ENCODE measurements at places on chromosomes 12 and 14.

DNA sequence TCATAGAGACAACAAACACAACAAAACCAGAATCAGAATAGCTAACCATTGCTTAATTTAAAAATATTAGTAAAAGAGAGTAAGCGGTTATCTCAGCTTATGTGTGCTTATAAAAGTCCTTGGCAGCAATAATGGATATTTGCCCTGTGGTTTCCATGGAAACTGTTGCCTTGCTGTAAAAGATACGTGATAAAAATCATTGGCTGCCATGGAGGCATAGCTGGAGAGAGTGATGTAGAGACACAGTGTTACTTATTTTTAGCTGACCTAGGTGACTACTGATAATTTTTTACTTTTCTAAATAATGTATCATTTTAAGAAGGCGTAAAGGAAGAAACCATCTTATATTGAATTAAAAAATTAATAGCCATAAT lies 92.9 kb downstream of the ERC1 start:
- no peak for DNase-seq

DNA sequence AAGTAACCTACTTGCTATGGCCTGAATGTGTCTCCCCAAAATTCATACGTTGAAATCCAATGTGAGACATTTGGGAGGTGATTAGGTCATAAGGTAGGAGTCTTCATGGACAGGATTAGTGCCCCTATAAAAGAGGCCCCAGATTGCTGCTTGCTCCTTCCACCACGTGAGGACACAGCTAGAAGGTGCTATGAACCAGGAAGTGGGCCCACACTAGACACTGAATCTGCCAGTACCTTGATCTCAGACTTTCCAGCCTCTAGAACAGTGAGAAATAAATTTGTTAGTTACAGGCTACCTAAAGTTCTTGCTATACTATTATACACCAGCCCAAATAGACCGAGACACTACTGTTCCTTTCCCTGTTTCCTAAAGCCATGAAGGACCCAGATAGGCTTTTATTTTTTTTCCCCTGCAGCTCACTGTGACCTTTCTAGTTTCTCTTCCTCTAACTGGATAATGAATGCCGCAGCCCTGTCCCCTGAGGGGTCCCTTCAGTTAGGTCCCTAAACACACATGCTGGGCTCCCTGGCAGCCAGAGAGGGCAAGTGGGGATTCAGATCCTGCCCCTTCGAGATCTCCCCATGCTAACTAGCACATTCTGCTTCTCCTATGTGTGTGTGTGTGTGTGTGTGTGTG lies 19.3 kb downstream of the SLC25A3 start:
- no peak for DNase-seq

DNA sequence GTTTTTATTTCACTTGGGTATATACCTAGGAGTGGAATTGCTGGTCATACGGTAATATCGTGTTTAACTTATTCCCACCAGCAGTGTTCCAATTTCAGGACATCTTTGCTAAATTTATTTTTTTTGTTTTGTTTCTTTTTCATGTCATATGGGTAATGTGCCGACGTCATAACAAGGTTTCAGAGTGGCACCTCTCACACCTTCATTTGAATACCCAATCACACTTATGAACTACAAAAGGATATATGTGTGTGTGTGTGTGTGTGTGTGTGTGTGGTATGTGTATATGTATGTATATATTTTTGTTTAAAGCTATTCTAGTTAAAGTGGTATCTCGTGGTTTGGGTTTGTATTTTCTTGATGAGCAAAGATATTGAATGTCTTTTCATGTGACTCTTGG lies 12.1 kb downstream of the TRAF3 start:
- DNase-seq, result no peak

DNA sequence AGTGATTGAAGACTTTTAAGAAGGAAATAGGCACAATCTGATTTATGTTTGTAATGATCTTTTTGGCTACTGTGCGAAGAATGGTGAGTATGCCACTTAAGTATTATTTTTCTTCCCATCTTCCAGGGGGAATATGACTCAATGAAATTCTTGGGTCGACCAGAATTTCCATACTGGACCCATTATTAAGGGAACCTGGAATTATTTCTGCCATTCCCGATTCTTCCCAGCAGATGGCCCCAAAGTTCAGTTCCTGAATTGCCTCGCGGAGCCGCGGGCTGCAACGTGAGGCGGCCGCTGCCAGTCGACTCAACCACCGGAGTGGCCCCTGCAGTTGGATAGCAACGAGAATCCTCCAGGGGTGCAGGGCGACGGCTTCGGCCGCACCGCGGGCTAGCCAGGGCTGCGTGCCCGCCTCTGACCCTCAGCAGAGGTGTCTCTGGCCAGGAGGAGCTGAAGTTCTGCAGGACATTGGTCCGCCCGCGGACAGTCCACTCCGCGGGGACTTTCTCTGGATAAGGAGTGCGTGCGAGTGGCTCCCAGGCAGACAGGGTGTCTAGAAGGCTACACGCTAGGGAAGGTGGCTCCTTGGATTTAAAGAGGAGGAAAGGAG lies 628 bp upstream of the TSHR start:
- DNase-seq, result peak; percentile 79

DNA sequence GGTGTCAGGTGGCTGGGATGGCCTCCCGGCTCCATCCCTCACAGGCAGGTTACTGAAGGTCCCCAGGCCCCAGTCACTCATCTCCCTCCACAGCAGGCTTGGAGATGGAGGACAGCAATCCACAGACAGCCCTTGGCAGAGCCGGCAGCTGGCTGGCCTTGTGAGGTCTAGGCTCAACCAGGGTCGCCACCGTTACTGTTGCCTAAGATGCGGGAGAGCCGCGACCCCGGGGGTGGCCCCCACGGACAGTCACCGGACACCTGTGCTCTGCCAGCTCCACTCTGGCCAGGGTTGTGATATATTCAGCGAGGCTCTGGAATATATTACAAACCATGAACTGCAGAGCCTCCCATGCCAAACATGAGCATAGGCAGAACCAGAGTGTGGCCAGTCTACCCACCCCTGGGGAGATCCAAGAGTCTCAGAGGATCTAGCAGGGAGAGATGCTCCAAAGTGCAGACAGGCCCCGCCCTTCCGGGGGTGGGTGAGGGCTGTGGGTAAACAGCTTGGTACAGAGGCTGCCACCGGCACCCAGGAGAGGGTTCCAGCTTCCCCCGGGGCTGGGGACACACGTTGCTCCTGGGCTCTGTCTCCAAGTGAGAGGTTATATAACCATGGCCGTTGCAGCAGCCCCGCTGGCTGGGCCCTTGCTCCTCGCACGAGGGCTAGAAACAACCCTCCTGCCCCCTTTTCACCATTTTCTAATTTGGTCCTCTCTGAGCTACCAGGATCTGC lies 55.9 kb upstream of the DIO3 start:
- DNase-seq, result no peak

- DNase-seq, result no peak
These were observed 12.4 kb downstream of the ERG28 start for GRCh38 chr14:75648066-75648838.

DNA sequence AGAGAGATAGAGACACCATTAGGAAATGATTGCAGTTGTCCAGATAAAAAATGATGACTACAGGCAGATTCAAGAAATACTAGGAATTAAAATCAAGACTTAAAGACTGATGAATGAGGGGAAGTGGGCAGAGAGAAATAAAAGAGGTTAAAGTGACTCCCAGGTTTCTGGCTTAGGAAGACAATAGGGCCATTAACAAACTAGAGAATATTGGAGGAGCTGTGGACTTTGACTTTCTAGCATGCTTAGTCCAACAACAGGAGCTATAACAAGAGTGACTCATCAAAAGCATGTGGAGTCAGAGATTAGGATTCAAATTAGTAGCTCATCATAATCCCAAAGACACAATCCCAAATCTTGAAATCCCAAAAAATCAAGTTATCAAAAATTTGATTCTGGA lies 101.5 kb downstream of the BMP4 start:
- no peak for DNase-seq

DNA sequence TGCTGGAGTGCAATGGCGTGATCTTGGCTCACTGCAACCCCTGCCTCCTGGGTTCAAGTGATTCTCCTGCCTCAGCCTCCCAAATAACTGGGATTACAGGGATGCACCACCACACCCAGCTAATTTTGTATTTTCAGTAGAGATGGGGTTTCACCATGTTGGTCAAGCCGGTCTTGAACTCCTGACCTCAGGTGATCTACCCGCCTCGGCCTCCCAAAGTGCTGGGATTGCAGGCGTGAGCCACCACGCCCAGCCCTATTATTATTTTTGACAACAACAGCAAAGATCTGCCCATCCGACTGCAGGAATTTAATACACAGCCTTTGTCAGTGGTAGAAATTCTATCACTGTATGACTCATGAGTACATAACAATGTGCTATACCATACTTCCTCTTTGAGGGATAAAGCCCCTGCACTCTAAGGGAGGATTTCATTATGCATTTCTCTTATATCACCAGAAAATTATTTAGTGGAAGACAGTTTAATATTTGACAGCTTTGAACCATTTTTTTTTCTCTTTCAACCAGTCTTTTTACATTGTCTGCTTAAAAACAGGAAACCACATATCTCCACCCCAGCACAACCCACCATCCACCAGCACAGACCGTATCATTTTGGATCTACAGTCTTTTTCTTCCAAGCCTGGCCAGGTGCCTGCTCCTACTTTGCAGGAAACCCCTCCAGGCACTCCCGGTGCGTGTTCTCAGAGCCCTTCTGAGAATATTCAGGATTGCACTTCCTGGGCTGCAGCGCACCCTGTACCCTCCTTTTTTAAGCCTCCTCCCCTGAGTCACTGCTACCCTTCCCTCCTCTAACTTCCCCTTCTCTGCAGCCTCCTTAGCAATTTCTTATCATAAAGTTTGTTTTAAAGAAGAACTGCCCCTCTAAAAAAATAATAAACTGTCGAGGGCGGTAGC lies 594 bp downstream of the ARHGDIB start:
- peak; percentile 65 for DNase-seq
